ENCODE measurements at places on chromosomes 3 and 15.

GRCh38 chr3:173819368-173819767, 421.8 kb downstream of the NLGN1 start:
- no peak for DNase-seq

GRCh38 chr3:146454796-146455195, 14.6 kb downstream of the PLSCR2 start:
- no peak for DNase-seq

- DNase-seq: no peak
Measured at GRCh38 chr3:24156466-24156865, 211.4 kb downstream of the NR1D2 start.

- DNase-seq: no peak
Measured at GRCh38 chr3:33991673-33992072, 193.2 kb downstream of the PDCD6IP start.

DNA sequence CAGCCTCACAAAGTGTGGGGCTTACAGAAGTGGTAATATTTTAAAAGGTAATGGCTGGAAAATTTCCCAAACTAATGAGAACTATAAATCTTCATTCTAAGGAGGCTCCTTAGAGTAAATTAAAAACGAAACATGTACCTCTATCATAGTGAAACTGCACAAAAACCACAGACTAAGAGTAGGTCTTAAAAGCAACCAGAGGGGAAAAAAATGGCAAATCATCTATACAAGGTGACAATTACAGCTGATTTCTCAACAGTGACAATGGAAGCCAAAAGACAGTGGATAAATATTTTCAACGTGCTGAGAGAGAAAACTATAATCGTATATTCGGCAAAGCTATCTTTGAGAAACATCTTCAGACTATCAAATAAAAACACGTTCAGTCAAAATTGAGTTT, 20.6 kb downstream of the HEG1 start:
- DNase-seq: no peak

GRCh38 chr3:11604139-11604892, 39.4 kb downstream of the VGLL4 start:
- no peak for DNase-seq

DNA sequence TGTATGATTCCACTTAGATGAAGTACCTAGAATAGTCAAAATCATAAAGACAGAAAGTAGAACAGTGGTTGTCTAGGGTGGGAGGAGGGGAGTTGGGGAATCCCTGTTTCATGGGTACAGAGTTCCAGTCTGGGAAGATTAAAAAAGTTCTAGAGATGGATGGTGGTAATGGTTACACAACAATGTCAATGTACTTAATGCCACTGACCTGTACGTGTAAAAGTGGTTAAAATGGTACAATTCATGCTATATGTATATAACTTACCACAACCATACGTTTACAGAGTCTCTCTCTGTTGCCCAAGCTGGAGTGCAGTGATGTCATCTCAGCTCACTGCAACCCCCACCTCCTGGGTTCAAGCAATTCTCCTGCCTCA, 6.5 kb downstream of the SFMBT1 start:
- no peak for DNase-seq

DNA sequence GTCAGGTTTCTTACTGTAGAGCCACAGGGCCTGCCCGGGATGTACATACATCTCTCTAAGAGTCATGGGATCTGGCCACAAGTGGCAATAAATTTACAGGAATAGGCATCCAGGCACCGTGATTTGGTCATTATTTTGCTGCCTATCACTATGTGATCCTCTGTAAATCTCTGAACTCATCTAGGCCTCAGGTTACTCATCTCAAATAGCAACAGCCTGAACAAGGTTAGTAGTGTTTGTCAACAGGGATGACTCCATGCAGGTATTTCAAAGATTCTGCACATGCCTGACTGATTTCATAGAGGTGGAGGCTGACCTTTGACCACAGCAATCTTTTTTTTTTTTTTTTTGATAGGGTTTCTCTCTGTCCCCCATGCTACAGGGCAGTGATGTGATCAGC, 88.8 kb upstream of the TBL1XR1 start:
- no peak for DNase-seq

DNA sequence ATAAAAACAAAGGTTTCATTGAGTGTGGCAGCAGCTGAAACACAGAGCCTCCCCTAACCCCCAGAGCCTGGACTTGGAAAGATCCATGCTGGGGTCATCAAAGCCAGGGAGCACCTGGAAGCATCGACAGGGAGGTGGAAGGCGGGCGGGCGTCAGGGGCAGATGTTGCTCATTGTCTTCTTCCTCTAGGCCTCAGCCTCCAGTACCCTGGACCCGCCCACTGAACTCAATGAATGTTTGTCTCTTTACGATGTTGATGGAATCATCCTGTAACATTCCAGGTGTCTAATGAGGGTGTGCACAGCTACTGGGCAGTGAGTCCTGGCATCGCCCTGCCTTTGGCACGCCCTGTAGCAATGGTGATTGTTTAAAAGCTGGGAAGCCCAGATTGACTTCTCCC, 9.8 kb downstream of the GP5 start:
- DNase-seq: no peak

DNA sequence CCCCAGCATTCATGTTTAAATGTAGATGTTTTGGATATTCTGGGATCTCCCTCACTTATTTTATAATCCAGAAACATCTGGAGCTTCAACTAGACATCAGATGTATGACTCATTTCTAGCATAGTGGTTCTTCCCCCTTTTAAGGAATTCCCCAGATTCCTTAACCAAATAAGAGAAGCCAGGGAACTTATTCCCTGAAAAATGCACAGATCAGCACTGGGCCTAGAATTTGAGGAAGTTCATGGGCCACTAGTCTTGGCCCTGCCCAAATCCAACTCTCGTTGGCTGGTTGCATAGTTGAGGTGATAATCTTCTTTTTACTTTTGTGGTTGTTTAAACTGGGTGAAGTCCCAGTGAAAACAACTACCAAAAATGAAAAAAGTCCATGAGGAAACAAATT, 20.4 kb downstream of the RARRES1 start:
- DNase-seq: no peak

DNA sequence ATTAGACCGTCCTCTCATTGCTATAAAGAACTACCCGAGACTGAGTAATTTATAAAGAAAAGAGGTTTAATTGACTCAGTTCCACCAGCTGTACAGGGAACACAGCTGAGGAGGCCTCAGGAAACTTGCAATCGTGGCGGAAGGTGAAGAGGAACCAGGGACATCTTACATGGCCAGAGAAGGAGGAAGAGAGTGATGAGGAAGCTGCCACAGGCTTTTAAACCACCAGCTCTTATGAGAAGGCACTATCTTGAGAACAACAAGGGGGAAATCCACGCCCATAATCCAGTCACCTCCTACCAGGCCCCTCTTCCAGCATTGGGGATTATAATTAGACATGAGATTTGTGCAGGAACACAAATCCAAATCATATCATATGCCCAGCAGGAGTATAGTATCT, 138.5 kb downstream of the ALCAM start:
- no peak for DNase-seq

DNA sequence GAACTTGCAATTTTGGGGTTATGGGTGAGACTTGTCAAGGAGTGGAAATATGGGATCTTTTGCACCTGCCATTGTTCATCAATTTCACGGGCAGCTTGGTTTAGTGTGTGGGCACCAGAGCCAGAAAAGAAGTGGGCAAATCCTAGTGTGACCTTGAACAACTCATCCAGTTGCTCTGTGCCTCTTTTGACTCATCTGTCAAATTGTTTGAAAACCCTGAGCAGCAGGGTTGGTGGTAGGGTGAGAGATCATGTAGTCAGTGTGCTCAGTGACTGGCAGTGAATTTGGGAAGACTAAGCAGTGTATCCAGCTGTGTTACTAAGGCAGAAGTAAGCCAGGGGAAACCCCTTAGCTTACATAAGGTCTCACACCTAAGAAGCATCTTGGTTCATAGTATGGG, 293.0 kb upstream of the TRIM42 start:
- no peak for DNase-seq

DNA sequence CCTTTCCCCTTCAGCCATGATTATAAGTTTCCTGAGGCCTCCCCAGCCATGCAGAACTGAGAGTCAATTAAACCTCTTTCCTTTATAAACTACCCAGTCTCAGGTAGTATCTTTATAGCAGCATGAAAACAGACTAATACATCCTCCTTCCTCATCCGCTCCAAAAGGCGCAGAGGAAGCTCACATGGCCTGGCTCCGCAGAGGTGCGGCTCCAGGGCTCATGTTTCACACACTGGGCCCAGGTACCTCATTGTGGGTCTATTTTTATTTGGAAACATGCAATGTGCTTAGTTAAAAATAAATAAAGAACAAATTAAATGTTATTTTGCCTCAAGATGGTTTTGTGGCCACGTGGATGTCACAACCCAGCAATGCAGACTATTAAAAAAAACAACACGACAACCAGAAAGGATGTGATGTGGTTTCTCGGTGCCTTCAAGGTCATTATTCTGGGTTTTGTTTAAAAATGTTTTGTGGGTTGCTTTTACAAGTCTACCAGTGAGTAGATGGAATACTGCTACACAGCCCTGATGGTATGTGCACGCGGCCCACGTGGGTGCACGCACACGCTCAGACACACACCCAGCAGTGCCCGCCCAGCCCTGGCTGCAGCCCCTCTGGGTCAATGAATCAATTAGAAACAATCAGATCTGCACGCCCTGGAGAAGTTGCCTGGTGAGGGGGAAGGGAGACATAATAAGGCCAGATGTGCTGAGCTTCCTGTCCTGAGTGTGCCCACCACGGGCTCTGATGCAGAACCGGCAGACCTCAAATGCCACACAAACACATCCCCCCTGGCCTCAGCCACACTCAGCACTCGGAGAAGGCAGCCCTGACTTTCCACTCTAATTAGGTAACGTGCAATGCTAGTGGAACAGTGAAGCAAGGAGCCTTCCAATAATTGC, 140.1 kb downstream of the ADAMTS17 start:
- no peak for DNase-seq

- no peak for DNase-seq
Measured at GRCh38 chr15:29476503-29477080, 207.0 kb upstream of the NSMCE3 start.

DNA sequence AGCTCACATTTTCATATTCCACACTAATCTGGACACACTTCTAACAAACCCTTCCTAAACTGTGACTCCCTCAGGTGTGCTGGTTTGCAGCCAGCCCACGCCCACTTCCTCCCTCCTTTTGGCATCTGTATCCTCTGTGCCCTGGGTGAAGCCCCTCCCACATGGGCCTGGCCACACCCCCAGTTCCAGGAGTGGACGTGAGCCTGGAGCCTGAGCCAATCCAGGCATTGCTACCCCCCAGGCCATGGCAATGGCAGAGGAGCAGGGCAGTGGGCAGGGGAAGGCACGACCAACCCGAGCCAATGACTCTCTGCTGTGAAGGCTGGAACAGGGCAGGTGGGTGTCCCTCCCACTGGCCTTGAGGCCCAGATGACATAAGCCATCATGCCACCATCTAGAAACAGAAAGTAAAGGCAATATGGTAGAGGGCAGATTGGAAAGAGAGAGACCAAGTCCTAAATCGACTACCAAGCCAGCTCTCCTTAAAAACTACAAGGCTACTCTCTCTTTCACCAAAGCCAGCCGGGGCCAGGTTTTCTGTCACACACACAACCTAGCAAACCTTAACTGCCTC, 18.6 kb downstream of the FAM174B start:
- DNase-seq: no peak

DNA sequence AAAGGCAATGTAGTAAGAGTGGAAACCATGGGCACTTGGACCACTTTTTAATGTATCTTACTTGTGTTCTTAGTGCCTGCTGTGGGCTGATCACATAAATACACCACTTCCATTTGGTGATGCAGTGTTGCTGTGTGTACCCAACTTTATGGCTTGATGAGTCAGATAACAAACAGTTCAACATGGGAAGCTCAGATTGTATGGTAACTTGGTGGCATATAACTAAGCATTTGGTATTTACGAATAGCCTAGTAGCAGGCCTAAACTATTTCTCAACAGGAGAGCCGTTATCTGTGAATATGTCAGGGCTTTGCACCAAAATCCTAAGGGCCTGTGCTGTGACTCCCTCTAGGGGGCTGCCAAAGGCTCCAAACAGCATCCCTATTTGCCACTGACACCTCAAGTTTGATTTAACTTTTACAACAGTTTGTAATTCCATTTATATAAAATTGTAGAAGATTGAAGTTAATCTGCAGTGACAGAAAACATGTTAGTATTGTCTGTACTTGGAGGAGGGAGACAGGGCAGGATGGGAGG, 640.4 kb upstream of the CADM2 start:
- no peak for DNase-seq

- peak; percentile 87 for DNase-seq
Measured at GRCh38 chr3:184335661-184336546, 1.5 kb upstream of the FAM131A start.

- no peak for DNase-seq
Measured at GRCh38 chr15:44441095-44441501, 13.7 kb downstream of the CTDSPL2 start.

GRCh38 chr3:45765958-45766357, 30.4 kb downstream of the SLC6A20 start:
- DNase-seq: no peak

All from NCI-H2107 (cell line).